ENCODE measurements at places on chromosomes 11 and 22.
A peak's percentile ranks its signal among the peaks of the same experiment; 100 is the strongest.

DNA sequence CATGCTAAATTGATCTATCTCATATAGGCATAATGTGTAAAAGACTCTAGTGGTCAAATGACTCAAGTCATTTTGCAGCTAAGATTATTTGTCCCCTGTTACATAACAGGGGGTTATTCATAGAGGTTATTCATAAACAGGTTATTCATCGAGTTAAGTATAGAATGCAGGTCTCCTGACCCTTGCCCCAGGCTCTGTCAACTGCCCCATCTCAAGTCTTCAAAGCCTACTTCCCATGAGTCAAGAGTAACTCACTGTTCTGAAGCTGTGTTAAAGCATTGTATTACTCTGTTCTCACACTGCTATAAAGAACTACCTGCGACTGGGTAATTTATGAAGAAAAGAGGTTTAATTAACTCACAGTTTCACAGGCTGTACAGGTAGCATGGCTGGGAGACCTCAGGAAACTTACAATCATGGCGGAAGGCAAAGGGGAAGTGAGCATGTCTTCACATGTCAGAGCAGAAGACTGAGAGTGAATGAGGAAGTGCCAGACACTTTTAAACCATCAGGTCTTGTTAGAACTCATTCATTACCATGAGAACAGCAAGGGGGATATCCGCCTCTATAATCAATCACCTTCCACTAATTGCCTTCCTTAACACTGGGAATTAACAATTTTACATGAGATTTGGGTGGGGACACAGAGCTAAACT is 226.2 kb upstream of the BLID start:
- DNase-seq = peak; percentile 92

DNA sequence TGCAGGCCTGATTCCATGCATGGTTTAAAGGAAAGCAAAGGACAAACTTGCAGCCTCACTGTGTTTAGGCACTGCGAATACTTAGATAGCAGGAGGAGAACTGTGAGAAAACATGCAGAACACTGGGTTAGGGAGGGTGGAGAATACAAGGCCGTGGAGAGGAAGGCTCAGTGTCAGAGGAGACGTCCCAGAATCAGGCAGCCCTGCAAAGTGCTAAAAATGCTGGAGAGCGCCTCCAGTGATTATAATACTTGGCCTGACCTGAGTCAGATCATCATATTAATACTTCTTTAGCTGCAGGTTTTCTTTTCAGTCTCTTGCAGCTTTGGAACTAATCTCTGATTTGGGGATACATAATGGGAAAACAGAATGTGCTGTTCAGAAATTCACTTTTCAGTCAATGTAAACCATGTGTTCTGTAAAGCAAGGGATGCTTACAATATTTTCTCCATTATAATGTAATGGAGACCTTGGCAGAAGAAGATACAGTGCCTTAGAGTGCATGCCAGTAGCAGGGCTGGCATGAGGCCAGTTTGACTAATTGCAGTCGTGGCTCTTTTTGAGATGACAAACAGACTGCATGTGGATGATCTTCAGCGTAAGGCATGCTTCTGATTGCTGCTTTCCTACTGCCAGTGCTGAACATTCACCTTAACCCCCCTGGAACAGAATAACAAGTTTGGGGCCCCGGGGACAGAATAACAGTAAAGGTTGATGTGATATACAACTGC is 16.8 kb downstream of the EXT2 start:
- no peak for DNase-seq

DNA sequence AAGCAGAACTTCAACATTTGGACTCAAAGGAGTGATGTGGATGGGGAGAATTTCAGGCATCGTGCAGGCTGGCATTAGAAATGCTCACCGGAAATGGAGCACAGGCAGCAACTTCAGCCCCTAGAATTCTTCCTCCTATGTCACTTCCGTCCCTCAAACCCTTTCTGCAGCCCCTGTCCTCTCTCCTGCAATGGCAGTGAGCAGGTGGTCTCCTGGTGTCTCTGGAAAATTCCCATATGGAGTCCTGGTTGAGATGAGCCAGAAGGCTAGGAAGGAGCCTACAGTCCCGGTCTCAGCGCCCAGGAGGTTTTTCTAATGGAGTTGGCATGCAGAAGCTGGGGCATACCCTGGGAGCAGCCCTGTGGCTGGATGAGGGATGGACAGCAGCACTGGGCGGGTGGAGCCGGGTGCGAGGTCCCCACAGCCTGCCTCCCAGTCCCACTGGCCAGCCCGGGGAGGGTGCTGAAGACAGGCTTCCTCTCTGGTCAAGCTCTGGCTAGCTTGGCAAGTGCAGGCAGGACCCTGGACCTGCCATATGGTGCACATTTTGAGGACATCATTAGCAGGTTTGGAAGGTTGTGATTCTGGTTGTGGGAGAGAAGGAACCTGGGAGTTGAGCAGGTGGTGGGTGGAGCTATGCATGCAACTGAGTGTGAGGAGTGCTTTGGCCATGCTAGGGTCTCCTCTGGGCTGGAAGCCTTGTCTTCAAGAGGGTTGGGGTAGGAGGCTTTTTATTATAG is 59.8 kb upstream of the B3GAT1 start:
- DNase-seq = no peak

DNA sequence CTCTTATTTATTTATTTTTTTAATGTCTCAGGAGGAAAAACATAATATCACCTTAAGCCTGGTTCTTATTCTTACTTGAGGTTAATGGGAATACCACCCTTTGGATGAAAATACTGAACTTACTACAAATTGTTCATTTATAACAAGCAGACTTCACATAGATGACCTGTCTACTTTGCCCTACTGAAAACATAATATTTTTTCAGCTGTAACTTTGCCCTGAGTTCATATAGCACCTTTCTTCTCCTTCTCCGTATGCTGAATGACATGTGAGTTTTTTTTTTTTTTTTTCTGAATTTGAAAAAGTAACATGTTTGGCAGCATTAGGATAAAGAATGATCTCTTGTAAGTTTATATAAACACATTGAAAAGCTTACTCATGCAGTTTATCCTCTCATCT is 186.8 kb downstream of the TMEM135 start:
- no peak for DNase-seq

DNA sequence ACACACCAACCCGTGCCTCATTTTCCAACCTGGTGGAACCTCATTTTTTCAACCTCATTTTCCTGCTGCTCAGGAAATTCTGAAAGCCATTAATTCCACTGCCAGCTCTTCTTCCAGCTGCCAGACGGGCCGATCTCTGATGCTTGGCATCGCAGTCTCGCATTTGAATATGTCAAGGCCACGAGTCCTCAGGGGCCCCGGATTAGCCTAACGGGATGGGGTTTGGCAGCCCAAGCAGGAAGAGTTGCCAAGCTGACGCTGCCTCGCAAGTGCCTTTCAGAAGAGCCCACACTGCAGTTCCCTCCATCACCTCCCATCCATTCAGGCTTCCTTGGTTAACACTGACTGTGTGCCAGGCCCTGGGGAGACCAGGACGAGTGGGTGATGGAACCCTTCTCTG is 8.7 kb downstream of the RASD2 start:
- DNase-seq = no peak

- peak; percentile 19 for DNase-seq
These were observed 6.7 kb upstream of the CAPRIN1 start for GRCh38 chr11:34044664-34045485.

DNA sequence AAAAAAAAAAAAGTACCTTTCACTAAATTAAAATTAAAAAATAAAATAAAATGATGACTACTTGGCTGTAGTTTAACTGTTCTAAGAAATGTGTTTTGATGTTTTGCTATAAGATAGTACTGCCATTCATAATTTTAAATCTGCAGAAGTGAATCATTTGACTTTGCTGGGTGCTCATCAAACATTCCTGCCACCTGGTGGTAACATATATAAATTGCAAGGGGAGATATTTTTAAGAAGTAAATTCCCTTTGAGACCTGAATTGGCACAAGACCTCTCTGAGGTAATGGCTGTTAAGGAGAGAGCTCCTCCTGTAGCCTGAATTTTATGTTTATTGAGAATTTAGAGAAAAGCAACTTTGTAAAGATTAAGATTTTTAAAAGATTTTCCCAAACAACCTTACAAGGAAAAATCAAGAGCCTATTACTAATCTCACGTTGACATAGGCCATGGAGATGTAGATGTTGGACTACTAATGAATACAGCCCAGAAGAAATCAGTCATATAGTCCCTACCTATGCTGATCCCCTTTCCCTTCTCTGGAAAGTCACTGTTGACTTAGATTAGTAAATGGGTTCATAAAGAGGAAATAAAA is 11.9 kb upstream of the NARS2 start:
- DNase-seq = no peak

GRCh38 chr11:122747351-122747781 is 90.9 kb upstream of the CRTAM start:
- no peak for DNase-seq

DNA sequence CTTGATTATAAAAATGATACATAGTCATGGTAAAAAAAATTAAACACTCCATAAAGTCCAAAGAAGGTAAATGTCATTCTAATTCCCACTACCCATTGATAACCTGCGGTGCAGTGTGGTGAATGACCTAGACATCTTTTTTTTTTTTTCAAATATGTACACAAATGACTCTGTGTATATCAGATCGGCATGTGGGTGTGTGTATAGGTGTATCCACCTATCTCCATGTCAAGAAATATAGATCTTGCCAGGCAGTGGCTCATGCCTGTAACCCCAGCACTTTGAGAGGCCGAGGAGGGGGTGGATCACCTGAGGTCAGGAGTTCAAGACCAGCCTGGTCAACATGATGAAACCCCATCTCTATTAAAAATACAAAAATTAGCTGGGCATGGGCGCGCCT is 18.4 kb upstream of the CBX6 start:
- DNase-seq = no peak

DNA sequence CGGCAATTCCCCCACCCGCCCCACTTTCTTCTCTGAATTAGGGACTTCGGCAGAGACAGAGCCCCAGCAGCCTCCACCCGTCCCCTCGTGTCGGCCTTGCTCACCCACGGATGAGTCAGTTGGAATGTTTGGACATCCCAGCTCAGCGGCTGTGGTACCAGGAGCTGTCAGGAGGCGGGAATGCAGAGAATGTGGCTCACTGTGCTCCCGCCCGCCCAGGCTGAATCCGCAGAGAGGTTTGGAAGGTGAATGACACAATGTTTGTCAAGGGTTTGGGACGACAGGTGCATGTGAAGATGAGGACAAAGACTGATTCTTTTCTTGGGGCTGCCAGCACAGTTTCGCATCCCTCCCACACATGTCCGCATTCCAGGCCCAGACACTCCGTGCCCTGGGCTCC is 39.6 kb downstream of the LIF start:
- DNase-seq = no peak

DNA sequence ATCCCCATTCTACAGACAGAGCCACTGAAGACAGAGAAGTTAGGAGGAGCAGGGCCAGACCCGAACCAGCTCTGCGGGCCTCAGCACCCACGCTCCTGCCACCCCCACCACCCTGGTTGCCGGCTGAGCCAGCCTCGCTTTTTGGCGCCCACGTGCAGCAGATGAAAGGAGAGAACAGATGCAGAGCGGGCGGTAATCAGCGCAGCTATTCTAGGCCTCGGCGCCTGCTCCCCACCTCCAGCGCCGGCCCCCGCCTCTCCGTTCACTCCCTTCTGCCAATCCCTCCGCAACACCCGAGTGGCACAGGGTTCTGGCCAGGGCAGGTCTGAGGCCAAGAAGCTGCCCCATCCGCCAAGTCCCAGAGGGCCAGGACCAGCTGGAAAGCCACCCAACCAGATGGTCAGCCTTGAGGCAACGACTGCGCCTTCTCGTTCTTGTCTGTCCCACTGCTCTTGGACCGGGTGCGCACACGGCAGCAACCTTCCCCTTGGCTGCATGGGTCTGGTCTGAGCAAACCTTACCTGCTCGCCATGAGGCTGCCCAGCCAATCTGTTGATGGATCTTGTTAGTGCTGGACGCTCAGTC is 16.8 kb downstream of the DNAL4 start:
- no peak for DNase-seq

- DNase-seq = no peak
These were observed 88.4 kb upstream of the TEAD1 start for GRCh38 chr11:12585861-12586260.

DNA sequence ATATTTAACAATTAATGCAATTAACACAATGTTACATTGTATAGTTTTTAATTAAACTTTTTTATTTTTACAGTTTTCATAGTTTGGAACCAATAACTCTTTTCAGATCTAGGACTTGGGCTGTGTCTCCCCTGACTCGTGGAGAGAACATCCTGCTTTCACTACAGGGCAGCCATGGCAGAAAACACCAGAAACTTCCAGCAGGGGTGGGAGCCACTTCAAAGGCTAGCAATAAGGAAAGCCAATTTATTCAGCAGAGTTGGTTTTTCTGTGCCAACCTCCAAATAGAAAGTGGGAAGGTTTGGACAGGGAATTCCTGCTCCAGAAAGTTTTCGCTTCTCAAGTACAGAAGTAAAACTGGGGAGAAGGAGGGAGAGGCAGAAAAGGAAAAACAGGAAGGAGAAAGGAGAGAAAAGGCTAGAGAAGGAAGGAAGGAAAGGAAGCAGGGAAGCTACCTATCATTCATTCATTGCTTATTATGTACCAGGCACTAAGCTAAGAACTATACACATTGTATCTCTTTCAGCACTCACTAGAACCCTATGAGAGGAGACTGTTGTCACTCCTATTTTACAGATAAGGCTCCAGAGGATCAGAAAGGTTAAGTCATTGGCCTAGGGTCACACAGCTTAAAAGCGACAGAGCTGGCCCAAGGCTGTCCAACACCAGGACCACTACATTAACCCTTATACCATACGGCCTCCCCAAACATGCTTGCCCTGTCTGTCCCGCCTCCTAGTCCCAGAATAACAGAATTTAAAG is 54.8 kb upstream of the CREB3L1 start:
- DNase-seq = no peak

GRCh38 chr22:46273432-46274148 is 5.8 kb downstream of the TTC38 start:
- DNase-seq = no peak

GRCh38 chr22:40417881-40418280 is 47.5 kb downstream of the SGSM3 start:
- DNase-seq = no peak

- DNase-seq = no peak
These were observed 56.4 kb downstream of the SGSM3 start for GRCh38 chr22:40426594-40427333.

DNA sequence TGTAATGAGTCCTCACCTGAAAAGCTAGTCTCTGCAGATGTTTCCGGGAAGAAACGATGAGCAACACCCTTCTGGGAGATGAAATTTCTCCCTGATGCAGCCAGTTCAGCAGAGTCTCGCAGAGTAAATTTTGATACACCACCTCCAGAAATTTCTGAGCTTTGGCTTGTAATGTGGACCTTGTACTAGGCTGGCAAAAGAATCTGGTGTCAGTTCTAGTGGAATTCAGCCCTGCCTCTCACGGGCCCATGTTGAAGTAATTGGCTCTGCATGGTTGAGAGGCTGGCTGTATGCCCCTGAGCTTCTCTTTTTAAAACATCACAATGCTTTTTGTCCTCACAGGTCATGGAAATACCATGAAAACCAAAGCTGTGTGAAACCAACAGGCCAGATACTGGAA is at the start of gene GLYAT:
Gene GLYAT (minus strand): TSS at position 125 of the 400 bp plus-strand sequence. CDS start 7,447 bp downstream, outside the sequence.
- DNase-seq = no peak
